ENCODE measurements at places on chromosomes 4 and X.

GRCh38 chrX:10173331-10173900 is 16.6 kb downstream of the CLCN4 start:
- peak; percentile 94 for DNase-seq

DNA sequence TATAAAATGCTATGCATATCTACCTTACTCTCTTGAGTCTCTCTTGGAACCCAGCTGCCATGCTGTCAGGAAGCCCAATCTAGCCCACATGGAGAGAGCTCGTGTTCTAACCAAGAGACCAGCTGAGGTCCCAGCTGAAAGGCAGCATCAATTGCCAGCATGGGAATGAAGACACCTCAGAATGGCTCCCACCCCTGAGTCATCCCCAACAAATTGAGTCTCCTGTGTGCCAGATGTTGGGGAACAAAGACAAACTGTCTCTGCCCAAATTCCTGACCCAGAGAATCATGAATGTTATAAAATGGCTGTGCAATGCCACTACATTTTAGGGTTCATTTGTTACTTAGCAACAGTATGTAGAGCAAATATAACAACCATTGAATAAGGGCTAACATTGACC is 105.2 kb upstream of the STX18 start:
- peak; percentile 30 for DNase-seq

- DNase-seq, result no peak
Observed at GRCh38 chr4:101309925-101310324, 37.4 kb downstream of the PPP3CA start.

- DNase-seq, result no peak
Observed at GRCh38 chr4:26788341-26788733, 72.3 kb upstream of the STIM2 start.

- DNase-seq, result no peak
Observed at GRCh38 chr4:30939069-30939468, 218.9 kb downstream of the PCDH7 start.

DNA sequence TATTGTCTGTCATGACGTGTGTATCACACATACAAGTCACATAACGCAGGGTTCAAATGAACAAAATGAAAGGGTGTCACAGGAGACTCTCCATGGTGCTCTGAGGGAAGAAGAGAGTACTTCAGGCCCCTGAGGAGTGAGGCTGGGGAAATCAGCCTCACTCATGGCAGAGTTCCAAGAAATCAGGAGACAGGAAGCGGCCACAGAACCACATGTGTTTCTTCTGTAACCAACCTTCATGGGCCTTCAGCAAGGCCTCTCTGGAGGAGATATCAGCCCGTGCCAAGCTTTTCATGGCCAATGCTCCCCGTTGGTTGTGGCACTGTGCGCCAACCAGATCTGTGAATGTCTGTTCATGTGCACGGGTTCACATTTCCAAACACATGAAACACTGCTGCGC is 76.0 kb downstream of the NAT8L start:
- DNase-seq, result peak; percentile 64

DNA sequence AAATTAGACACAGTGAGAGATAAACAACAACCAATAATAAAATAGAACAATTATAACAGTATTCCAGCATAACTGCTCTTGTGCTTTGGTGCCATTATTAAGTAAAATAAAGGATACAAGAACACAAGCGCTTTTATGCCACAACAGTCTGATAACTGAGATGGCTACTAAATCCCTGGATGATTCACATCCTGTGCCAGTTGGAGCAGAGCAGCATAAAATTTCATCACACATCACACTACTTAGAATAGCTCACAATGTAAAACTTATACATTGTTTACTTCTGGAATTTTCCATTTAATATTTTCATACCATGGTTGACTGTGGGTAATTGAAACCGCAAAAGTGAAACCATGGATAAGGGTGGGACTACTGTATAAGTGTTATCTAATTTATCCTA is 399.9 kb upstream of the CNKSR2 start:
- peak; percentile 23 for DNase-seq

DNA sequence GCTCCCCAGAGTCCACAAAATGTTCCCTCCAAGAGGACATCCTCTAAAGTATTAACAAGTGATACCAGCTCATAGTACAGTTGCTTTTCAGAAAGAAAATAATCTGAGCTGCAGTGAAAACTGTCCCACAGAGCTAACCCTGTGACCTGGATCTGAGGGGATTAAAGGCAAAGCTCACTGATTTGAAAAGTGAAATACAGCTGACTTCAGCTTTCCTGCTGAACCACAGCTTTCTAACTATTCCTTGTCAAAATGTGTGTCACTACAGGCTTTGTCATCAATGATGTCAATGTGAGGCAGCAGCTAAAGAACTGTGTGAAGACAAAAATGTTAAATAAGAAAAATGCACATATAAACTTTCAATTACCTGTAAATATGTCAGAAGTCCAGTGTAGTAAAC is 36.9 kb downstream of the DCHS2 start:
- no peak for DNase-seq

DNA sequence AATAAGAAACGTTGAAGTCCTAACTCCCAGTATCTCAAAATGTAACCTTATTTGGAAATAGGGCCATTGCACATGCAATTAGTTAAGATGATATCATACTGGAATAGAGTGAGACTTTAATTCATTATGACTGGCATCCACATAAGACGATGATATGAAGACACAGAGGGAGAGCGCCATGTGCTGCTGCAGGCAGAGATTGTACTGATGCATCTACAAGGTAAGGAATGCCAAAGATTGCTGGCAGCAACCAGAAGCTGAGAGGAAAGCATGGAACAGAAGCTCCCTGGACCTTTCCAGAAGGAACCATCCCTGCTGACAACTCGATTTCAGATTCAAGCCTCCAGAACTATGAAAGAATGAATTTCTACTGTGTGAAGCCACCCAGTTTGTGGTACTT is 697.0 kb upstream of the INTU start:
- no peak for DNase-seq

GRCh38 chr4:88672987-88673386 is 24.6 kb downstream of the NAP1L5 start:
- DNase-seq, result no peak

DNA sequence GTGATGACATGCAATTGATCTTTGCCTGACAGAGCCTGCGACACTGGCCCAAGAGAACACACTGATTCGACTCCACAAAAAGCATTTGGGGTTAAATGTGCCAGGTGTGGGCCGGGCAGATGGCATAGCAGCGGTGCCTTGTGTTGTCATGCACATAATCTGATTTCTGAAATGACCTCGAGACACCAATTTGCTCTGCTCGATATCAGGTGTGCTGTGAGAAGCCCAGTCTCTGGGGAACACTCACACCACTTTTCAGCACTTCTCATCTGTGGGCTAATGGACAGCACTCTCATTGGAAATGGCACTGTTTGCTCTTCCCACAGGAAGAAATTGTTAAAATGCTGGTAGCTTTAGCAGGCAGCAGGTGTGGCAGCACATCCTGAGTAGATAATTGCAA is 738.3 kb upstream of the TENM3 start:
- no peak for DNase-seq

- no peak for DNase-seq
Observed at GRCh38 chrX:138240266-138240665, 471.3 kb downstream of the FGF13 start.

- peak; percentile 39 for DNase-seq
Observed at GRCh38 chr4:47839259-47839658, 1.4 kb upstream of the CORIN start.

DNA sequence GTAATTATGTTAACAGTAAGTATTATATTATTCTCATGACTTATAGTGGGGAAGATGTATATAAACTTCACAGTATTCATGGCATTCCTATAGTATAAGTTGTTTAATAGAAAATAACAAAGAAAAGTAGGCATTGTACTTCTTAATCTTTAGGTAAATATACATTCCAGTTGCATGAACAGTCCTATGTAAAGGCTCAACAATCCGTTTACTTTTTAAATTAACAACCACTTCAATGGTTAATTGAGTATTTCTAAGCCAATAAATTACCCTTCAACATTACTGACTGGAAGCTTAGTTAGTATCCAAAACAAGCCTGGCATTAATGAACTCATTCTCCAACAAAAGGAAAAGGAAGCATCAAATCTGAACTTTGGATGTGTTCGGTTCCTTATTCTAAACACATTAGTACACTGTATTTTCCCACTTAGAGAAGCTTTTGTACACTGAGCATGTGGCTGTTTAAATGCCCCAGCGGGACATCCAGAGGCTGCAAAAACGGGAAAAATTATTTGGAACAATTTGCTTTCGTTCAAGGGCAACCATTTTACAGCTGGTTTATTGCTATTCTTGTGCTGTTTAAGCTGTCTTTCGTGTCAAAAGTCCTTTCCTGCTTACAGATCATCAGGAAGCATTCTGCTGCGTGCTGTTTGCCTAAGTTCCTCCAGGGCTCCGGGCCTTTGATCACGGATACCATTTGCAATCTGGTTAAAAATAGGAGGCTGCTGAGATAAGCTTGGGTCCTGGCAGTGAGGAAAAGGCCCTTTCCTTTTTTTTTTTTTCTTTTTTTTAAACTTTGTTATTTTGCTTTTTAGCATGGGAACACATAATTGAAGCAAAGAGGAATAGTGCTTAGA is 460.3 kb downstream of the SPRY1 start:
- peak; percentile 31 for DNase-seq

GRCh38 chrX:10423716-10424115 is 196.7 kb downstream of the MID1 start:
- no peak for DNase-seq

DNA sequence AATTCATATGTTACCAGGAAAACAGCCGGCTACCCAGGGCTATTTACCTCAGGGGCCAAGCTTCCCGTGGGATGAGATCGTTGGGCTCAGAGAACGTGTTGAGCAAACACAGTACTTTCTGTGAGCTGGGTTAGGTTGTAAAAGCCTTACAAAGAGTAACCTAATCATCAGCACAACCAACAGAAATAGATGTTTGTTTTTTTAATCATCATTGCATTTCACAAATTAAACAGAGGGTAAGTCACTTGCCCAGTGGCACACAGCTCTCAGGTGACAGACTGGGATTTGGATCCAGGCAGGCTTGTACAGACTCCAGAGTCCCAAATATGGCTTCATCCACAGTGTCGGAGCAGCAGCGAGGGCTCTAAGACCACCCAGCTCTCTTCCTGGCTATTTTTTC is 20.1 kb downstream of the SPON2 start:
- DNase-seq, result no peak

DNA sequence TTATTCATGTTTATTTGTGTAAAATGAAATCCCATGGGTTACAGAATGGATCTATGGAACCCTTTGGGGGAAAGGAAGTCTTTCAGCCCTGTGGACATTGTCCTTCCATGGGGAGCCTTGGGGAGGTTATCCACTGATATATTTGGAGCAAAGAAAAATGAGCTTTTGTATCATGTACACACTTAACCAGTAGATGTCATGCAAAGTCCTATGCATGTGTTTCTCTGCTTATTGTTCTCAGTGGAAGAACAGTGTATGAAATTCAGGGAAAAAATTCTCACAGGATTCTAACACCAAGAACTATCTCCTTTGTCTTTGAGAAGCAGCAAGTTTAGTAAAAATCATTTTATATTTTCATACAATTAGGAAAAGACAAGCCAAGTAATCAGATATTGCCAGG is 105.3 kb downstream of the DTHD1 start:
- no peak for DNase-seq

DNA sequence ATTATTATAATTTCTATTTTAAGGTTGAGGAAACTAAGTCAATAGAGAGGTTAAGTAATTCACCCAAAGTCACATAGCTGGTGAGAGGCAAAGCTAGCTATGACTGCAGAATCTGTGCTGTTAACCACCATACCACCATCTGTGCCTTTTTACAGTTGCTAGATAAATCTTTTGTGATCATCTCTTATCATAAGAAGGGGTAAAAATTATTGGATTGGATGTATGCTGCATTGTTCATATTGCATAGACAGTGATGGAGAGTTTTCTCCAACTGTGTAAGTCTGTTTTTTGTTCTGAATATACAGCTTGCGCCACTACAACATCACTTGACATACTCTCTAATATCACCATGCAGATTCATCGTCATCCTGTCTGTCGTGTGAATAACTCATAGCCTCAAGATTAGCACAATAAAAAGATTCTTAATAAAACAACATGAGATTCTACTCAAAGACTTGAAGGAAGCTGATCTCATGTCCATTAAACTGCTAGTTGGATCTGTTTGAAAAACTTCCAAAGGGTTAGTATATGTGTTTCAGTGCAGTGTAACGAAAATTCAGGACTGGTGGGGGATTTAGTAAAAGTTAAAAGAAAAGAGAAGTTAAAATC is 495.9 kb downstream of the SPRY1 start:
- DNase-seq, result no peak

DNA sequence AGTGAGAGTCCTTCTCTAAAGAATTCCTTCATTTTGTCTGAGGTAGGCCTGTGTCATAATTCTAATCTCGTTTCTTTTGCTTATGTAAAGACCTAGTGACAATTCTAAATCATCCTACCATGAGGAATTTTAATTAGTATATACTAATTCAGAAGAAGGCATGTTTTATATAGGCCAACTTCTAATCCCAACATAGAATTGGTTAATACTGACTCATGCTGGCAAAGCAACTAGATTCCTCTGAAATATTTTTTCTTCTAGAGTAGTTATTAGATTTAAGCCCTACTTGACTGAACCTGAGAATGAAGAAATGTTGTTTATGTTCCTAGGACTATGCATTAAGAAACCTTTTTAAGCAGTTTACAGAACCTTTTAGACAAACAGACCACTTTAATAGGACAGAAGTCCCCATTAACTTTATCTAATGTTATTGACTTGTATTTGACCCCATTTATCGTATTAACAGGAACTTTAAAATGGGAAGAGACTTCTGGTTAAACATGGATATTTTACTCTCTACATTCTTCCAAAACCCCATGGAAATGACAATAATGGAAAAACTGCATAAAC is 56.1 kb upstream of the EIF1AX start:
- peak; percentile 38 for DNase-seq

DNA sequence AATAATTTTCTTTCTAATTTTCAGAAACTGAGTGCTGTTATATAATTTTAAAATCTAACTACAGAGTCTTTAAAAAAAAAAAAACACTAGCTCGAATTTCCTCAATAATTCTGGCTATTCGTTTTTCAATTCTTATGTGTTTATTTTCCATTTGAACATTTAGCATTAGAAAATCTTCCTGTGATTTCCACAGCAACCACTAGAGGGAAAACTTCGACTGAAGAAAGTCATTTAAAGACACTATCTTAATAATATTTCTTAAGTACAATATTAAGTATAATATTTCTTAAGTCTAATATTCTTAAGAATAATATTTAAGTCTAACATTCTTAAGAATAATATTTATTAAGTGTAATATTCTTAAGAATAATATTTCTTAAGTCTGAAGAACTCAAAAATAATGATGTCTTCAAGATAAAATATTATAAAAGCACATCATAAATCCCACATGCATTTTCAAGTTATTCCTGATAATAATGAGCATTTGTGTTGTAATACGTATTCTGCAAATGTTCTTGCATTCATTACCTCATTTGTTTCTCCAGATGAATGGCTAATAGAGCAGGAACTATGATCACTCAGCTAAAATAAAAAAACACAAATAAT is 118.4 kb upstream of the WDR17 start:
- DNase-seq, result peak; percentile 26

- DNase-seq, result no peak
Observed at GRCh38 chrX:74526764-74527163, 87.7 kb downstream of the RLIM start.

GRCh38 chrX:55490121-55490520 is 473 bp upstream of the USP51 start:
- no peak for DNase-seq
